Midbrain (tissue), 1 donor: ENCODE measurements at places on chromosomes 2 and 18.

DNA sequence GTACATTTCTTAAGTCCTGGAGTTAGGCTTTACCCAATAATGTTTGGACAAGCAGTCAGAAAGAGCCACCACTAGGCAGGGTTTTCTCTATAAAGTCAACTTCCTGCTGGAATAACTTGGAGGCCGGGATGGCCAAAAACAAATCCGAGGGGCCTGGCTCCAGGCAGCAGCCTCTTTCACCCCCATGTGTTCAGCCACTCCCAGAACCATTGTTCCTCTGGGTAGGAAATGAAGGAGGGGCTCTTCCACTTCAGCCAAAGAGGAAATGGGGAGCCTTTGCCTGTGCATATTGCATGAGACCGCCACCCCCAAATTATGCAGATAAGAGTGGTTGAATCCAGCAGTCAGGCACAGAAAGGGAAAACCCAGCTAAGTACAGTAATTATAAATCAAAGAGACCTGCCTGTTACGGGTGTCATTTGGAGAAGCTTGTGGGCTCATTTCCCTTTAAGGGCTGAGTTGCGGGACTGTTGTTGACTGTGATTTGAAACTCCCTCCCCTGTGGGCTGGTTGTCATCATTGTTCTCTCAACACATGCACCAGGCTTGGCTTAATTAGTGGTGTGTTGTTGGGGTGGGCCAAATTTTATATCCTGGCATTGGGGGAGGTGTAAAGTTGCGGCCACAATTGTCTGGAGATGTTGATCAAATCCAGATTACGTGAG, 212.8 kb upstream of the SOX11 start:
- DNase-seq: no peak

DNA sequence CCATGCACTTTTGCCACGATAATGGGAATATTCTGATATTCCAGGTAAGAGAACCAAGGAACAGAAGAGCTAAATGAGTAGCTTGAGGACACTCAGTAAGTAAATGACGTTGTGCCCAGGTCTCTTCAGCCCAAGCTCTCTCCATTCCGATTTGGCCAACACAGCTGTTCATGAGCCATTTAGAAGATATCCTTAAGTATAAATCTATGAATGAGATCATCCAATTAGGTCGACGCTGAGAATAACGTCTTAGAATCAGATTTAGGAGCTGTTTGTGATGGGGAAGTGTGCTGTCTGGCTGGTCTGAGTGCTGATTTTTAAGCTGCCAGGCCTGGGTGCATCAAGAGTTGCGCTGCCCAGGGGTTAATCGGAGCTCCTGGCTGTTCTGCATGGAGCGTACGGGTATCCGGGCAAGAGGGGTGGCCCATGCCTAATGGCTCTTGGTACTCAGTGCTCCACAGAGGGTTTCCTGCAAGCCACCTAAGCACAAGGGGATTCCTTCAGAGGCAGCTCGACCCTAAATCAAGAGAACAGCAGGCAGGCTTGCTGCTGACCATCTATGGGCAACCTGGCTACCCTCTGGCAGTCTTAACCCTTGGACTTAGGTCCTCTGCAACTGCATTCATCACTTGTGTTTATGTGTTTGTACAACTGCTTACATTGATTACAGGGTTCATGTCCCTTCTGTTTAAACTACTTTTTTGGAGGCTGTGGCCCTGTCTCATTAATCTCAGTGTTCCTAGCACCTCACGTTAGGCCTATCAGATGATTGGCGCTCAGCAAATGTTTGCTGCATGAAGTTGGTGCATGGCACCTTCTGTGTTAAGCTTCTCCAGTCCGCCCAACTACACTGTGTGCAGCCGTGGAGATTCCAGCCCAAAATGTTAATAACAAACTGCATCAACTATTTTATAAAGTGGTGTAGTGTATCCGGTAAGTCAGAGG, 31.9 kb downstream of the SOX11 start:
- no peak for DNase-seq

DNA sequence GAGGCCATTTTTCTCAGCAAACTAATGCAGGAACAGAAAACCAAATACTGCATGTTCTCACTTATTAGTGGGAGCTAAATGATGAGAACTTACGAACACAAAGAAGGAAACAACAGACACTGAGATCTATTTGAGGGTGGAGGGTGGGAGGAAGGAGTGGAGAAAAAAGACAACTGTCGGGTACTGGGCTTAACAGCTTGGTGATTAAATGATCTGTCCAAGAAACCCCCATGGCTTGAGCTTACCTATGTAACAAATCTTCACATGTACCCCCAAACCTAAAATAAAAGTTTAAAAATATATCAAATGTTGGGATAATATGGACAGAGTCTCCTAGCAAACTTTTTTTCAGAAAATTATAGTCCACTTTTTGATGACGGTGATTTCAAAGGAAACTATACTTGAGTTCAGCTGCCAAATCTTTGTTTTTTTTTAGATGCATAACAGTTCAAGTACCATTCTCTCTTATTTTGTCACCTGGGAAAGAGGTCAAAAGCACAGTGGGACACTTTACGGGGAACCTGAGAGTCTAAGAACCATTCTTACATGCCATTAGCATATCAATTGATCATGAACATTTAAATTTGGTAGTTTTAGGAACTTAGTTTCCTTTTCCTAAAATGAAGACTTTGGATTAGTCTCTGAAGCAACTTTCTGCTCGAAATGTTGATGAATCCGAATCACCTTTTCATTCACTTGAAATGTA, 835.0 kb downstream of the NRXN1 start:
- no peak for DNase-seq

GRCh38 chr2:215205787-215206186, 67.4 kb upstream of the ABCA12 start:
- no peak for DNase-seq

DNA sequence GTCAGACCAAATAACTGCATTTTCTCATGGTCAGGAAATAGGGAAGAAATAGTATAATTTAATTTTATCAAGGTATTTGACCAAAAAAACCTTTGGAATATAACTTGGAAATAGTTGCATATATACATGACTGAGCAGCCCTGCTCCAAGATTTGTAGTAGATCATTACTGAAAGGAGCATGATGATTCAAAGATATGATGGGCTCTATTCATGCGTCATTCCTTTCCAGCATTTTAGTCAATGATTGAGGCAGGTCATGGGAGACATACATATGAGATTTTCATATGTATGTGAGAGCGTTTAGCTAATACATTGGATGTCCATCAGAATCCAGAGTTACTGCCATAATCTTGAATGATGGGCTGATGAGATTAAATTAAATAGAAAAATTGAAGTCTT, 74.5 kb downstream of the CAB39 start:
- no peak for DNase-seq

- DNase-seq: no peak
Observed at GRCh38 chr18:34550902-34551301, 159.2 kb upstream of the DTNA start.

- DNase-seq: peak; percentile 72
Observed at GRCh38 chr2:152740743-152741328, 22.4 kb downstream of the ARL6IP6 start.

DNA sequence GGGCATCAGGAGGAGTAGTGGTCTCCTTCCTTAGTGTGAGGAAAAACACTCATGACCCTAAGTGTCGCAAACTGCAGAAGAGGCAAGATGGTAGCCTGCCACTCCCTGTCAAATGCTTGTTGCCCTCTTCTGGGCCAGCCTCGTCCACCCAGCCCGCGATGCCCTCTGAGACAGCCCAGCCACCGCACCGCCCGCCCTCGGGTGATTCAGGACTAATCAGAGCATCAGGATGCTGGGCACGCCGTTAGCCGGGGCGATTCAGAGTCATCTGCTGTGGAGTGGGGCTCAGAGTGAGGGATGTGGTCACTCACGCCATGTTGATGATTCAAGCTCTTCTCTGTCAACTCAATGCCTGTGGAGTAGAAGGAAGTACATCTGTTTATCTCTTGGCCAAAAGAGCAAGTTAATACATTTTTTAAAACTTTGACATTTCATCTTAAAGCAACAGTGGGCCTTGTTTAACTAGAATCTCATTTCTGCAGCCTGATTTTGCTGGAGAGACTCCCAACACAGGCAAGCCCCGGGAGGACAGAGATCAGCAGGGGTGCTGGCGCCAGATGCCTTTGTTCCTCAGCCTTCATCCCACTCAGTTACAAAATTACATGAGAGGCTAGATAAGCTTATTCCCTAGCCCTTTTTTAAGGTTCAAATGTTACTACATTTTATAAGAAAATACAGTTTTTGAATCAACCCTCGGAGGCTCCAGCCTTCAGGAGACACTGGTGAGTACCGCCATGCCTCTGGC, 79.0 kb downstream of the TMEM18 start:
- no peak for DNase-seq

DNA sequence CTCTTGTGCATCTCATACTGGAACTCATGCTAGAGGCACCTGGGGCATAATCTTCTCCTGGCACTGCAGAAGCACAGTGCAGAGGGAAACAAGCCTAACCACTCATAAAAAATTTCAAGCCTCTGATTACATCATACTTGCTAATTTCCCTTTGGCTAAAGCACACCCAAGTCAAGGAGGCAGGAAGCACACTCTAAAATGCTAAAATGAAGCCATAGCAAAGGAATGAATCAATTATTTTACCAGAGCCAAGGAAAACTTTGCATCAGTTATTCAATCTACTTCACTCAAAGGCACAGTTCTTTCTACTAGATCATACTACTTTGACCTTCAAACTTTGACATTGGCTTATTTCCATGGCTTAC, 79.6 kb upstream of the SPOPL start:
- DNase-seq: no peak

- no peak for DNase-seq
Observed at GRCh38 chr2:191245869-191246531, 796 bp downstream of the MYO1B start.

- DNase-seq: no peak
Observed at GRCh38 chr18:76265497-76266235, 229.4 kb downstream of the ZNF516 start.

GRCh38 chr2:173204316-173204715, 128.7 kb downstream of the MAP3K20 start:
- no peak for DNase-seq

DNA sequence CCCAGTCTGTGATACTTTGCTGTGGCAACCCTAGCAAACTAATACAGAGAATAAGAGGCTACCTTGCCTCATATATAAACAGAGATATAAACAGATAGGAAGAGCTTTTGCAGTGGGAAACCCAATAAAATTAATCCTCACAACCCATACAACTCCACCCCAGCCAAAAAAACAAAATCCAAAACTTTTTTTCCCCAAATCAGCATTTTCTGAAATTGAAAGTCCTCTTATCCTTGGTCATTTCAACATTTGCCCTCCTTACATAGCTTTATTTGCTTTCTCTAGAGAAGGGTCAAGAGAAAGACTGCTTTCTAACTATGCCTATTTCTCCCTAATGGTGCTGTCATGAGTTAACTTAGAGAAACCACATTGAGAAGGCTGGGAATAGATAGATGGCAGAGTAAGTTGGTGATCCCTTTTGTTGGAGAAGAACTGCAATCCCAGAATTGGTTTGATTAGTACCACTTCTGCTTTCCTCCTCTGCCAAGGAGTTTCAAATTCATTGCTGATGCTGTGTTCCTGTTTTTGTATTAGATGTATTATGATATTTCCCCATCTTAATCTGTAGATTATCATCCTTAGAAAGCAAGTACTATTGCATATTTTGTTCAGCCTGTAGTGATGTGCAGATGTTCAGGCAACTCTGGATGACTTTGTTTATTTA, 76.5 kb upstream of the B3GNT2 start:
- DNase-seq: no peak

DNA sequence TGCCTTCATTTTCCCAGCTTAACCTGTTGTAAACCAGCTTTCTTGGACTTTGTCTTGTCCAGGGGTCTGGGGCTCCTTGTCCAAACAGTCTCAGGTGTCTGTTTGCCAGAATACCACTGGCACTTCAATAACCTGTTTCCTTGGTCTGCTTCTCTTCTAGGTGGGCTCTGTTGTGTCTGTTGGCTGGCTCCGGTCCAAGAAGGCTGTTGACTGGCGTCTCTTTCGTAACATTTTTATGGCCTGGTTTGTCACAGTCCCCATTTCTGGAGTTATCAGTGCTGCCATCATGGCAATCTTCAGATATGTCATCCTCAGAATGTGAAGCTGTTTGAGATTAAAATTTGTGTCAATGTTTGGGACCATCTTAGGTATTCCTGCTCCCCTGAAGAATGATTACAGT, 17.0 kb downstream of the SLC20A1 start:
- DNase-seq: no peak

GRCh38 chr2:217244815-217245214, 385.0 kb upstream of the TNP1 start:
- DNase-seq: no peak

GRCh38 chr2:75456111-75456510, 104.6 kb downstream of the EVA1A start:
- DNase-seq: no peak

GRCh38 chr2:141586985-141587384, 543.8 kb downstream of the LRP1B start:
- DNase-seq: no peak
